ENCODE measurements at places on chromosomes 1 and 21.

DNA sequence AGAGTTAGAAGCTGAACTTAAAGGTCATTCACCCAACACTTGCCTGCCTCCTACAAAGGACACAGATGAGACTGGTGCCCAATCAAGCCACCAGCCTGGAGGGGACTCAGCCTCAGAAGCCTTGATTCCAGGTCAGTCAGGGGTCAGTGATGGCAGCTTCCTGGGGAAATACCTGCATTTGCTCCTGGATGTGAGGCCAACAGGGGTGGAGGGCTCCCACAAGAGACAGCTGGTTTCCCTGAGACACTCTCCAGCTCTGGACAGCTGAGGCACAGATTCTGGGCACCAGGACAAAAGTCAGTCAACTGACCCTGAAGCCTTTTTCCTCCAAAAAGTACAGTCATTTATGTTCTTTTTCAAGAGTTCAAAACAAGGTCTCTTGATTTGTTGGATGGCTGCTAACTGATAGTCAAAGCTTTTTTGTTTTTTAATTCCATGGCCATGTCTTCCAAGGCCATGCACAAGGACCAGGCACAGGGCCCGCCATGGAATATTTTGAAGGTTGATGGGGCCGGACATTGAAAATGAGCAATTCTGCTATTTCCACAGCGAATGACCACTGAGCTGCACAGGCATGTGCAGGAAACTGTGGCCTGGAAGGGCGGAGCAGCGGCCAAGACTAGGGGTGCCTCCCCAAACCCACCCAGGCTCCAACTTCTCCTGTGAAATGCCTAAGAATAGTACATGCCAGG lies 1.8 kb downstream of the C2CD2 start:
- no peak for DNase-seq

- peak; percentile 100 for DNase-seq
Observed at GRCh38 chr1:1615256-1616044, at the start of gene MIB2. MIB2 (plus strand) TSS chr1:1615500; CDS start chr1:1623453, 7,953 bp downstream.

- DNase-seq, result peak; percentile 22
Observed at GRCh38 chr1:53454019-53454418, 5.2 kb upstream of the DMRTB1 start.

DNA sequence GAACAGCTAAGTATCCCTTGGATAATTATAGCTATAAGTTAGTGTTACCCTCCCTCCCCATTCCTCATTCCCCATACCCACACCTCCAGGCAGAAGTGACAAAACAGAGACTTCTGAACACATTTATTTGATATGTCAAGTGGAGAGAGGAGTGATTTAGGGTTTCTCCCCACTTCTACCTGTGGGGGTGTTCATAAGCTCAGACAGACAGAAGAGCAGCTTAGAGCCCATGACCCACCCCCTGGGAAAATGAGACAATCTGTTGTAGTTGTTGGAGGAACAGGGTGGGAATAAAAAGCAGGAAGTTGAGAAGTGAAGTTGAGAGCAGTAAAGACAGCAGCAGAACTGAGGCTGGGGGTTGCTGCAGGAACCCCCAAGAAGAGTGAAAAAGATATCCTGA lies 1.5 kb upstream of the LIX1L start:
- DNase-seq, result no peak
